ENCODE measurements at places on chromosomes 3 and 15.

- DNase-seq = no peak
These were observed 391.8 kb downstream of the ZPLD1 start for GRCh38 chr3:102826636-102827035.

DNA sequence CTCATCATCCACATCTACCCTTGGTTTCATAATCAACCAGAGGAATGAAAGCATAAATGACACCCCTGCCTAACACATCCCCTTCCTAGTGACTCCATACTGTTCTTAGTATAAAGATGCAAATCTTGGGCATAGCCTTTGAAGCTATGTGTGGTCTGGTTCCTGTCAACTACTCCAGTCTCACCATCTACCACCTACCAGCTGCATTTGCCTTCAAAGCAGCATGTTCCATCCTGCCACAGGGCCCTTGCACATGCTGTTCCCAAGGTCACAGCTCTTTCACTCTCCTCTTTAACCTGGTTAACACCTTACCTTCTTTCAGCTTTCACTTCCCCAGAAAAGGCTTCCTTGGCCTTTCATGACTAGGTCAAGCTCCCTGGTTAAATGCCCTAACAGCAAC is 62.3 kb upstream of the ARHGEF3 start:
- no peak for DNase-seq

DNA sequence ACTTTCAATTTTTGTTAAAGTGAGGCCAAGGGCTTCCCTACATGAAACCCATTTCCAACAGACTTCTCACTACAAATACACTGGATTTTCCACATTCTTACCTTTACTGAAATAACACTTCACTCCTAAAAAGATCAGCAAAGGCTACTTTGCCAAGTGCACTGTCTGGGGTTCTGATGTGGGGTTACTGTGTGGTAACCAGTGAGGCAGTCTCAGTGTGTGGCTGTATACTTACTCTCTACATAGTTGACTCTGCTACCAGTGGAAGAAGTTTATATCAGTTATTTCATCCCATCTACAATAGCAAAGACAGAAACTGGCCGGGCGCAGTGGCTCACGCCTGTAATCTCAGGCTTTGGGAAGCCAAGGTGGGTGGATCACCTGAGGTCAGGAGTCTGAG is 5.6 kb downstream of the WDR82 start:
- no peak for DNase-seq

- no peak for DNase-seq
These were observed 286.7 kb downstream of the SHOX2 start for GRCh38 chr3:157819270-157820156.

GRCh38 chr15:64854526-64854925 is 12.8 kb downstream of the PLEKHO2 start:
- DNase-seq = no peak

DNA sequence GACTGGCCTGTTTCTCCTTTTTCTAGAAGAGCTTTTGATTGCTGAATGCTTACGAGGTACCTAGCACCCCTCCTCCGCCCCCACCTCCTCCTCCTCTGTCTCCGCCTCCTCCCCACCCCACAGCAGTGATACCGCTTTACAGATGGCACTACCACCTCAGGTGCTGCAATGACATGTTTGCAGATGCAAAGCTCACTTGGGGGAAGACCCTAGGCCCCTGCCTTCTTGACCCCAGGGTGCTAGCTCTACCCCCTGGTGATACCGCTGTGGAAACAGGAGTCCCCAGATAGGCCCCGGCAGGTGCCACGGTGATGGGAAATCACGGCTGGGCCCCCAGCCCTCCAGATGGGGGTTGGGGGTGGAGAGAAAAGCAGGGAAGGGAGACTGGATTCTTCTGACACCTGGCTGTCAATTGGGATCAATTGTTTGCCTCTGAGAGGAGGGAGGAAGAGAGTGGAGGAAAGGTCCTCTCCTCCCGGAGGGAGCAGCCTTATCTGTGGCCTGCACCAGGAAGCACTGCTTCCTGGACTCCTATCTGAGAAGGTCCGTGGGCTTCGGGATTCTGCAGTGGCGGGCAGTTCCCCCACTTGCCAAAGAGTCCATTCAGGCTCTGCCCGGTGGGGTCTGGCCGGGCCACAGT is 37.6 kb downstream of the DNASE1L3 start:
- DNase-seq = no peak

DNA sequence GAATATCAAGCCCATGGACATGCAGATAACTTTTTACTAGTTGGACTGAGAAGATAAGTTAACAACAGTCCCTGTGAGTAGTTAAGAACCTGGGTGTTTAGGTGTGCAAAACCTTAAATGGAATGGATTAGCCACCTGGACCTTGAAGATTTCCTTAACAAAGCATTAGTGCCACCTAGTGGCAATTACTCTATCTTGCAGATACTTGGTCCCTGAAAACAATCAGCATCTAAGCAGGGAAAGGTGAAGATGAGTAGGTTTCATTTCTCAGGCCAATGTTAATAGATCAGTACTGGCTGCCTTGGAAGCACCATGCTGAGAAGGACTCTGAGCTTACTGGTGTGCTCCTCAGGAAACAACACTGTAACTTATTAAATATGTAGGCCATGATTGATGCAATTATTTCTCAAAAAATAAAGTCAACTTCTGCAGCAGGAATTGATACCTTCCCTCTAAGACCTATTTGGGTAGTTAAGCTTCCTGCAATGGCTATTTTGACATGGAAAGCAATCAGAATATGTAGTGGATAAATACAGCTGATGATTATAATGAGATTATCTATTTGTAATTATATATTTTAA is 329.4 kb downstream of the TBC1D5 start:
- peak; percentile 67 for DNase-seq

DNA sequence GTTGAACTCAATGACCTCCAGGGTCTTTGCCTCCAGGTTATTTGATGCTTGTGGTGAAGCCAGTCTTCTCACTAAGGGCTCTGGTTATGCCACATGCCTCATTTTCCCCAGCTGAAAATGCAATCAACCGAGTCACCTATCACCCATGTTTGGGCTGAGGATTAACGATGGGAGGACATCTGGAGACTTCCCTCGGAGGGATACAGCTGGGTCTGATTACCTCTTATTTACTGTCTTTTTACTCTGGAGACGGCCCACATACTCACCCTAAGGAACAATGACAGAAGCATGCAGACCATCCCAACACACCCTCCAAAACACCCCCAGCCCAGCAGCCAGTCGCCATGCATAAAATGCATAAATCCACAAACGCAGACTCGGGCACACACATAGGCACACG is 187.4 kb downstream of the OPA1 start:
- no peak for DNase-seq

DNA sequence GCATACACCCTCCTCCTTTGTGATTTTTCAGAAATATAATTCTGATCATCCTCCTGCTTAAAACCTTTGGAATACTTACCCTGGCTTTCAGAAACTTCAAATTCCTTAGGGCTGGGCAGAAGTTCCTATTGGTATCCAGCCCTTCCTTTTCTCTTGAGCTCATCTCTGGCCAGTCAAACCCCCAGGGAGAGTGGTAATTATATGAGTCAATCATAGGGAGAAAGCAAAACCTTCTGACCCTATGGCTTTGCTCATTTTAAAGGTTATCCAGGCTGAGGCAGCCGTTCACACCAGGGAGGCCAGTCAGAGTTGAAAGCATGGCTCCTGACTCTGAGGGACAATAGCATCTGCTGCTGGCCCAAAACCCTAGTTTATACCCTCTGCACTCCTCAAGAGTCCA is 23.9 kb upstream of the CTNNB1 start:
- DNase-seq = no peak

GRCh38 chr3:156304406-156304805 is 184.0 kb downstream of the KCNAB1 start:
- DNase-seq = no peak

GRCh38 chr3:8678751-8679150 is 34.2 kb upstream of the SSUH2 start:
- no peak for DNase-seq

DNA sequence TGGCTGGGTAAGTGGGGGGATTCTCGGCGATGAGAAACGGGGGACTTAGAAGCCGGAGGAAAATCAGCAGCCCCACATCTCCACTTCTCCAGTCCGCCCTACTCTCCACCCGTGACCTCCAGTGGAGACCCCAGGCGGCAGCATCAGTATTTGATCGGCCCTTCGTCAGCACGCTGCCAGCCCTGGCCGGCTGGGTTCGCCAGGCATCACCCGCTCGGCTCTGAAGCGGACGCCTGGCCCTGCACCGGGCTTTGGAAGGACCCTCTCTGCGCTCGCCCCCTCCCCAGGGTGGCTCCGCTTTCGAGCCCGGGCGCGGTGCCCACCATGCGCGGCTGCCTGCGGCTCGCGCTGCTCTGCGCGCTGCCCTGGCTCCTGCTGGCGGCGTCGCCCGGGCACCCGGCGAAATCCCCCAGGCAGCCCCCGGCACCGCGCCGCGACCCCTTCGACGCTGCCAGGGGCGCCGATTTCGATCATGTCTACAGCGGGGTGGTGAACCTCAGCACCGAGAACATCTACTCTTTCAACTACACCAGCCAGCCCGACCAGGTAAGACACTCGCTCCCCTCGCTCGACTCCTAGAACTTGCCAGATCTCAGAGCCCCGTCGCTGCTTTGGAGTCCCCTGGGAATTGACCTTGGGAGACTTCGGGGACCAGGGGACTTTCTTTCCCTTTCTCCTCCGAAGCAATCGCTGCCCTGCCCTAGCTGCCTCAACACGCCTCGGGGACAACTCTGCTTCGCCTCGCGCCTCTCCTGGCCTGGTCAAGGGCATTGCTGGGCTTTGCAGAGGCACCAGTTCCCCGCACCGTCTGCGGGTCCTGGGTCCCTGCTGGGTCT is 561 bp downstream of the SIDT1 start:
- no peak for DNase-seq

- no peak for DNase-seq
These were observed 168.4 kb downstream of the PDE8A start for GRCh38 chr15:85150130-85150480.

- no peak for DNase-seq
These were observed 54.3 kb upstream of the SGO1 start for GRCh38 chr3:20240154-20240883.

GRCh38 chr3:28171962-28172361 is 69.5 kb upstream of the CMC1 start:
- DNase-seq = no peak

- no peak for DNase-seq
These were observed 34.3 kb upstream of the RFTN1 start for GRCh38 chr3:16547561-16548357.

DNA sequence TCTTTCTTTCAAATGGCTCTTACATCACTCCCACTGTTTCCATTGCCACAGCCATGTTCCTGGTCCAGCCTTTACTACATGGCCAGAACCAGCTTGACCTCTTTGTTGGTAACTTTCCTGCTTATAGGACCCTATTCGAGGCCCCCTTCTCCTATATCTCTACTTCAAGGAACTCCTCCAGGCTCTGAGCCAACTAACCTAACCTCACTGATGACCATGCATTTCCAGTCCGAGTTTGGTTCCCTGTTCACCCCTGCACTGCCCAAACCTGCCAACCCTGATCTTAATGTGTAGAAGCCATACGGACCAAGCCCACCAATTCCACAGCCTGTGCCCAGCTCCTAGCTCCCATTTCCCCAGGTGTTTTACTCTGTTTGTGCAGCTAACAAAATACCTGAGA is 38.4 kb upstream of the TIPARP start:
- DNase-seq = no peak

DNA sequence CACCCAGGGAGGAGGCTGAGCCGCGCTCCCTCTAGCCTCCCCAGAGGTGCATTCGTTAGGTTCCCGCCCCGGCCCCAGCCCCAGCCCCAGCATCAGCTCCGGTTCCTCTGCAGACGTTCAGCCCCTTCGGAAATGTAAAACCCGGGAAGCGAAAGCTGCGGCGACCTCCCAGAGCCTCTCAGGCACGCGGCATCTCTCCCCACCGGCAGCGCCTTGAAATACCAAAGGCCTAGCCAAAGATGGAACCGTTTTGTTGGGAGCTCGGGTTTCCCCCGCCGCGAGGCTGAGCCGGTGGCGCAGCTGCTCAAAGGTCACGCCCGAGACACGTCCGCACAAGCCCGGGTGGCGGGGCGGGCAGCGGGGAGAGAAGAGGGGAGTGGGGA is 77.8 kb upstream of the HES1 start:
- DNase-seq = peak; percentile 52

DNA sequence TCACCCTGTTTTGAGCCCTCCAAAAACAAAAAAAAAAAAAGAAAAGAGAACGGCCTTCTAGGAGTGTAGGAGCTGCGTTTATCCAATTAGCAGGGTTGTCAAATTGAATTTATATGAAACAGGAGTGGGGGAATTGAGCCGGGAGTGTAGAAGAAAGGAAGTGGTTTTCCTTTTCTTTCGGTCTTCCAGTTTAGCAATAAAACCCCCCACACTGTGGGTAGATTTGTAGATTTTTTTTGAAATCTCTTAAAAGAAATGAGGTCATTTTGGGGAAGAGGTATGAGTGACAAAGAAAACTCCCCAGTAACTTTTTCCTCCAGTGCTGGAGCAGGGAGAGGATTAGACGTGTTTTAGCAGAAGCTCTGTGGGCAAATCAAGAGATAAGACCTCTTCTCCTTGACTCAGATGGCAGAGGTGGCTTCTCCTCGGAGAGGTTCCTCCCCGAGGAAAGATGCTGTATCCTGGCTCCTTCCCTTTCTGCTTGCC is 30.8 kb downstream of the BOC start:
- no peak for DNase-seq

- no peak for DNase-seq
These were observed 188.5 kb upstream of the TLE3 start for GRCh38 chr15:70286113-70286806.

DNA sequence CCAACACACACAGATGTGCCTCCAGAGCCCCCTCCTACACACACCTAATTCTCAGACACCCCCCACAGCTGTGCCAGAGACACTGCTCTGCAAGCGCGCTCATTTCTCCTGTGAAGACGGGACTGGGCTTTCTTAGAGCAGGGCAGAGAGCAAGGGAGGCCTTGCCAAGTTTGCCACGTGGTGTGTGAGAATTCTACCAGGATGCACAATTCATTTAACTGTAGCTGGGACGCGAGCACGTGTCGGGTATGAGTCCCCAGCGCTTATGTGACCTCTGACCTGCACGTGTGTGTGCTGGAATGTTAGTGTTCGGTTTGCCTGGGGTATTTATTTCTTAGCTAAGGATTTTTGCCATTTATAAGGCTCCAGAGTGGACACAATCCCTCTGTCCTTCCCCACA is 37.0 kb downstream of the FEM1B start:
- DNase-seq = no peak

- peak; percentile 73 for DNase-seq
These were observed 35.1 kb upstream of the ZDHHC23 start for GRCh38 chr3:113912552-113913236.

GRCh38 chr3:5384557-5385236 is 197.2 kb downstream of the EDEM1 start:
- no peak for DNase-seq

DNA sequence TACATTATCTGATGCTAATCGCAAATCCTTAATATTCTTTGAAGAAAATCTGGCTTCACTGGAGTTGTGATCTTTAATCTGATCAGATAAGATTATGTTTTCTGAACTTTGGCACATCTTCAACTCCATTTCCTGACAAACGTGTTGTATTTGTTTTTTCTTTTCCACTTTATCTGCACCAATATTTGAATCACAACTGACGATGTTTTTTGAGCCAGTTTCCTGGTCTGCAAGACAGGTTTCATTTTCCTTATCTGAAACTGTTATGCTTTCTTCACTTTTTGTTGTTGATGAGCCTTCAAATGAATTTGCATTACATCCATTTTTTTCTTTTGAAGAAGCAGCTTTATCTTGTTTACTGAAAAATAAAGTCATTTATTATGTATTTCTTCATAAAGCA is 101.5 kb downstream of the ZNF280D start:
- DNase-seq = no peak
